ENCODE measurements at places on chromosomes 5 and 9.

DNA sequence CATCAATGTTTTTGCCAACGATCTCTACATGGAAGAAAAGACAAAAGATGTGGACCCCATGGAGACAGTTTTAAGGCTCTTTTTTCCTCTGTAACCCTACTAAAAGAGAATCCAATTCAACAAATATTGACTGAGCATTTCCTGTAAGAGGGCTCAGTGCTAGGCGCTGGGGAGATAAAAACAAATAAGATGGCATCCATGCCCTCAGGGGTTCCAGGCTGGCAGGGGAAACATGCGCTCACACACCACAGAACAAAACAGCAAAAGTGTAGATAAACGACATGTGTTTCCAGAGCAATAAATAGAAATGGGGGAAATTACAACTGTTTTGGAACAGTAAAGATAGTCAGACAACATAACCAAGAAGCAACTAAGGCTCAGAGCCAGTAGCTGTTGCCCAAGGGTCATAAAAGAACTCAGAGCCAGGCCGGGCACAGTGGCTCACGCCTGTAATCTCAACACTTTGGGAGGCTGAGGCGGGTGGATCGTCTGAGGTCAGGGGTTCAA is 25.2 kb downstream of the ZNF608 start:
- no peak for DNase-seq

- DNase-seq, result no peak
These were observed 2.4 kb upstream of the STOM start for GRCh38 chr9:121372239-121373010.

DNA sequence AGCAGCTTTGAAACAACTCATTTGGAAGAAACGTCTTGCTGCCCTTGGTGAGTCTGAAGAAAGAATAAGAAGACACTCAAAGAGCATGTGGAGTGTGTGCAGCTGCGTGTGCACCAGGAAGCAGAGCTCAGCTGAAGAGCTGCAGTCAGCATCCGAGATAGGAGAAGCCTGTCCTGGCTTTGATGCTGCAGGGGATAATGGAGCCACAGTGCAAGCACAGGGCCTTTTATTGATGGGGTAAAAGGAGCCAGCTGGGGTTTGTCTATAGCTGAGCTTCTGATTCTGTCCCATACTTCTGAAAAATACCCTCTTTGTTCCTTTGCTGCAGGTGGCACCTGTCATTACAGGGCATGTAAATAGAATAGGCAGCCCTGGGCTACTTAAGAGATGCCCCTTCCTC is 375.7 kb upstream of the ZNF462 start:
- DNase-seq, result no peak

GRCh38 chr5:34516686-34517085 is 139.4 kb upstream of the RAI14 start:
- no peak for DNase-seq

GRCh38 chr9:27990524-27990923 is 417.2 kb upstream of the C9orf72 start:
- no peak for DNase-seq

GRCh38 chr5:174166231-174167079 is 120.9 kb downstream of the NSG2 start:
- DNase-seq, result no peak

DNA sequence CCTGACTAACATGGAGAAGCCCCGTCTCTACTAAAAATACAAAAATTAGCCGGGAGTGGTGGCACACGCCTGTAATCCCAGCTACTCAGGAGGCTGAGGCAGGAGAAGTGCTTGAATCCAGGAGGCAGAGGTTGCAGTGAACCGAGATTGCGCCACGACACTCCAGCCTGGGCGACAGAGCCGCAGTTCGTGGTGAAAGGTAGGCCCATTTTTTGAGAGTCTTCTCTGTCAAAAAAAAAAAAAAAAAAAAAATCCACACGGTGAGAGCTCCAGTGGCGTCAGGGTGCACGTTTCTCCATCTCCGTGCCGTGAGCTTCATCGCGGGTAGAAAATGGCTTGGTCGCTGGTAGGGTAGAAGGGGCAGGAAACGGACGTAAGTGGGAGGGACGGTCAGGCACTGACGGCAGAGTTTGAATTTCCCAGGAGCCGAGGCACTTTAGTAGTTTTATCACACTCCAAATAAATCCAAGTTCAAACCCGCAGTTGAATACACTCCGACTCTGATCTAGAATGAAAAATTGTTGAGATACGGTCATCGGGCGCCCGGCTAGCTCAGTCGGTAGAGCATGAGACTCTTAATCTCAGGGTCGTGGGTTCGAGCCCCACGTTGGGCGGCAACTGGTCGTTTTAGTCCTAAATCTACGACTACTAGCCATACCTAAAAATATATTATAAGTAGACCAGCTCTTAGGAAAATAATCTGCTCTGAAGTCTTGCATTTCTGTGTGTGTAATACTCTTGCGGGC is 2.4 kb upstream of the TRIM7 start:
- peak; percentile 92 for DNase-seq

- no peak for DNase-seq
These were observed 167.7 kb upstream of the RPS23 start for GRCh38 chr5:82445726-82446335.

DNA sequence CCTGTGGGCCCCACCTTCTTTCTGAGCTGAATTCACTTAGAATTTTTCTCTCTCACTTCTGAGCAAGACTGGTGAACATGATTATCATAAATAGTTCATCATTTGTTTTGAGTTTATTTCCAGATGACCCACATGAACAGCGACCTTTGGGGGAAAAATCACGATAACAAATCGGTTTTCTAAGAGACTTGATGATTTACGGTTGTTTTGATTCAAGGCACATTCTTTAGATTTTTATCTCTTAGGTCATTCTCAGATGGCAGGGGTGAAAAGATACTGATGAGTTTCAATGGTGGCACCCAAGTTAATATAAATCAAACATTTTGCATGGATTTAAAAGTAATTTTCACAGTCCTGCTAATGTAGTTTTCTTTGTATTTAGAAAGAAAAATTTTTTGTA is 95.1 kb downstream of the DMXL1 start:
- DNase-seq, result no peak

DNA sequence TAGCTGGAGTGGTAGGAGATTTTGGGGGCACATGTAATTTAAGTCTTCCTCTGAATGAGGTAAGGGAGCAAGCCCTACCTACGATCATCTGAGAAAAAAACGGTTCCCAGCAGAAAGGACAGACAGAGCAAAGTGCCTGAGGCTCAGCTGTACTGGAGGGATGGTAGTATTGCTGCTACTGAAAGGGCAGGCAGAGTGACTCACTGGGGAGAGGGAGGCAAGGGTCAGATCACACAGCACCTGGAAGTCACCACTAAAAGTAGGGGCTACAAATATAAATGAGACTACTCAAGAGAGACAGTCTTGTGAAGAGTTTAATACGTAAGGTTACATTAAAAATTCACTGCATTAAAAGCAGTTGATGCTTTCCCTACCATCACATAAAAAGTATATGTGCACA is 75.9 kb downstream of the NFIB start:
- no peak for DNase-seq

DNA sequence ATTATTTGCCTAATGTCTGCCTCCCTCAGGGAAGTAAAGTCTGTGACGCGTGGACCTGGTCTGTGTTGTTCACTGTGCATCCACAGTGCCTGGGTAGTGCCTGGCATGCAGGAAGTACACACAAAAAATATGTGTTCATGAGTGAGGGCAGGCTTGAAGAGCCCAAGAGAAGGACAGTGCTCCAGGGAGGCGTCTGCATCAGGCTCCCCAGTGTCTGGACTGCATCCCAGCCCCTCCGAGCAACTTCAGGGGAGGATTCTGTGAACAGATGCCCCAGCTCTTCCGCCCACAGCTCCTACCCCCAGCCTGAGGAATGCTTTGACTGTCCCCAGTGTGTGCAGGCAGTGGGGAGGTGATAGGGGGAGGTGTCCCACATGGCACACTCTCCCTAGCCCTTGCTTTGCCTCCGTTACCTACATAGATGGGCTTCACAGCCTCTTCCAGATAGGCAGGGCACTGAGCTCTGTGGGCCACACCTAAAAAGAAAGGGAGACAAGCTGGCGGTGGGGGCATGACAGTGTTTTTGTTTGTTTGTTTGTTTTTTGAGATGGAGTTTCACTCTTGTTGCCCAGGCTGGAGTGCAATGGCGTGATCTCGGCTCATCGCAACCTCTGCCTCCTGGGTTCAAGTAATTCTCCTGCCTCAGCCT is 25.4 kb downstream of the IRF1 start:
- no peak for DNase-seq

DNA sequence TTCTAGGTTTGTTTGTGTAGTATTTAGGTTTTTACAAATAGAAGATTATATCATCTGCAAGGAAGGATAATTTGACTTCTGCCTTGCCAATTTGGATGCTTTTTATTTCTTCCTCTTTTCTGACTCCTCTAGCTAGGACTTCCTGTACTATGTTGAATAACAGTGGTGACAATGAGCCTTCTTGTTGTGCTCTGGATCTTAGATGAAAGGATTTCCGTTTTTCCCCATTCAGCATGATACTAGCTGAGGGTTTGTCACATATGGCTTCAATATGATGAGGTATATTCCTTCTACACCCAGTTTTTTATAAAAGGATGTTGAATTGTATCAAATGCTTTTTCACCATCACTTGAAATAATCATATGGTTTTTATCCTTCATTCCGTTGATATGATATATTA is 101.4 kb downstream of the FBXO4 start:
- DNase-seq, result no peak

DNA sequence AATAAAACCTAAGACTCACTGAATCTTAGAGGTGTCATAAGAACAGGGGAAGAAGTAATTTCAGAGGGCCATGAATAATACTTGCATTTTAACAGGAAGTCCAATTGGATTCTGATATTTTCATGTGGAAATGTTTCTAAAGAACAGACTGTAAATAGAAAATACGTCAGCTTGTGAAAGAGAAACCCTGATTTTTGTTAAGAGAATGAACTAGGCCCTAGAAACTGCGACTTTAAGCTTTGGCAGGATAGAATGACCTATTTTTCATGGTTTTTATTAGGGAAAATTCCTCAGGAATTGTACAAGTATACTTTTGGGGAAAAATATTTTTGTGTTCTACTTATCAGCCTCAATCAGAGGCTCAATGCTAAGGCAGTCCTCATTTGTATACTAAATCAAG is 215.5 kb upstream of the ACTBL2 start:
- DNase-seq, result no peak

- no peak for DNase-seq
These were observed 40.1 kb downstream of the ALG2 start for GRCh38 chr9:99181621-99182020.

DNA sequence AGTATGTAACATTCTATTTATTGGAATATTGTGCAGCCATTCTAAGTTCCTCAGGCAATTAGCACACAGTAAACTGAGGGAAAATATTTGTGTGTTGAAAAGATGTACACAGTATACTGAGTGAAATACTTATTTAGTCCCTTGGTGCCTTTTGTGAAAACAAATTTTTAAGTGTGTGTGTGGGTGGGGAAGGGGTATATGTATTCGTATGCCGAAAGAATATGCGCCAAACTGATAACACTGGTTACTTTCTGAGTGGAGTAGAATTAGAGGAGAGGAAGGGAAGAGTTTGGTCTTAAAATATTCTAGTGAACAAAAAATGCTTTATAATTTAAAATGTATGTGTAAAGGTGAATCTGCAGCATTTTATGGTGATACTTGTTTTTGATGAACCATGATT is 3.1 kb downstream of the DCP2 start:
- DNase-seq, result no peak

GRCh38 chr5:98424681-98425450 is 348.6 kb upstream of the RGMB start:
- no peak for DNase-seq

- no peak for DNase-seq
These were observed 560.2 kb upstream of the CDH9 start for GRCh38 chr5:27598576-27598975.

DNA sequence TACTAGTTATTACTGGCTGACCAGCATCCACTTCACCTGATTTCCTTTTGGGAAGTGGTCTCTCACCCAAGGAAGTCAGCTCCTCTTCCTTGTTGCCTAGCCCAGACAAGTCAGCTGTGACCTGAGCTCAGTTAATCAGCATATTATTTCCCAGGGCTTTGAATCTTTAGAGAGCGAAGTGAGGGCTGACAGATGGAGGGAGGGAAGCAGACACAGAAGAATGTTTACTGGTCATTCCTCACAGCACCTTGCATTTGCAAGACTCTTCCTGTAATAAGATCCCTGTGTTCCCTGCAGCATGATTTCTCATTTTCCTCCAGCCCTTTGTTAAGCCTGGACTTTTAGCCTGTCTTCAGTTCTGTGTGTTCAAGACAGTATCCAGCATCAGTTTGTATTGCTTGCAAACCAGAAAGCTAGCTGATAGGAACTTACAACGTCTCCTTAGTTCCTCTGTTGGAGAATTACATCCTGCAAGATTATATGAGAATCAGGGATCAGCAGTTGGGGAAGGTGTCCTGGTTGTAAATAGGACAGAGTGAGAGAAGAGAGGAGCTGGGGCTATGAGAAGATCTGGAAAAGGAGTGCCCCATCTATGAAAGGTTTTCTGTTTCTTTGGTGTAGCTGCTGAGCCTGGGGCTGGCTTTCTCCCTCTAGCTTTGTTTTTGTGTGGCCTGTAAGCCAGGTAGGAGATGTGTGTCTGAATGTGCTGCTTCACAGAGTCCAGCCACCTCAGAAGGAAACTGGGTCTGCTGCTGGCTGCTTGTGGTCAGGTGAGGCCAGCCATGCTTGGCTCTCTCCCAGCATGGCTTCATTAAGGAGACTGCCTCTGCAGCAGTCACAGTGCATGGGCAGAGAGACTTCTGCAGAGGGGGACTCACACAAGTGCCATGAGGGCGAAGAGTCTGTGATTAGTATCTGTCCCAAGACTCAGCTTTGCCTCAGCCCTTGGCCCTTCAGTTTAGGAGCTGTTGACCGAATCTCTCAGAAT is 50.3 kb downstream of the MAN2A1 start:
- DNase-seq, result no peak

- no peak for DNase-seq
These were observed 290.6 kb downstream of the FER start for GRCh38 chr5:109038209-109038840.

DNA sequence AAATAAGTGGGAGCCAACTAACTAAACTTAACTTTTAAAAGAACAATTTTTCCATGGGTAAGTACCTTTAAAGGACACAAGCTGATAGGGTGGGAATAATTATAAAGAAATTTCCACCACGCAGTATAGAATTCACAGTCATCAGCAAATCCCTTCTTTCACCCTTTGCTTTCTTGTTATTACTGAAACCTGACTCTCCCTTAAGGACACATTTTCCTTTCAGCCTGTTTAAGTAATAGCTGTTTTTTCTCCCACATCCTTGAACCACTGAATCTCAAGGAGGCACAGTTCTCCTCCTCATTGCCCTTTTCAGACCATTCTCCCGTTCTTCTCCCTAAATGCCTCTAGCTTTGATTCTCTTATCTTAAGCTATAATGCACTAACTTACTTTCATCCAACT is 6.3 kb downstream of the C5orf15 start:
- DNase-seq, result no peak

GRCh38 chr5:180790020-180790419 is 12.6 kb downstream of the MGAT1 start:
- DNase-seq, result no peak

GRCh38 chr9:136848393-136849037 is 694 bp upstream of the PHPT1 start:
- no peak for DNase-seq

GRCh38 chr5:116090302-116090701 is 5.5 kb downstream of the COMMD10 start:
- DNase-seq, result no peak

Measured in stimulated activated CD4-positive, alpha-beta T cell treated with anti-CD3 and anti-CD28 coated beads, Interleukin-1b, Interleukin-23, amount 100 ng/mL, for 24 hours (primary cell).